ENCODE measurements at places on chromosomes 7 and 10. TPM values are rescaled to one million over a fixed set of nuclear protein-coding genes. Genes with fewer than 3 reads are reported as not detected.

GRCh38 chr7:16438988-16439387, 17.6 kb upstream of the CRPPA start:
- no peak for DNase-seq

DNA sequence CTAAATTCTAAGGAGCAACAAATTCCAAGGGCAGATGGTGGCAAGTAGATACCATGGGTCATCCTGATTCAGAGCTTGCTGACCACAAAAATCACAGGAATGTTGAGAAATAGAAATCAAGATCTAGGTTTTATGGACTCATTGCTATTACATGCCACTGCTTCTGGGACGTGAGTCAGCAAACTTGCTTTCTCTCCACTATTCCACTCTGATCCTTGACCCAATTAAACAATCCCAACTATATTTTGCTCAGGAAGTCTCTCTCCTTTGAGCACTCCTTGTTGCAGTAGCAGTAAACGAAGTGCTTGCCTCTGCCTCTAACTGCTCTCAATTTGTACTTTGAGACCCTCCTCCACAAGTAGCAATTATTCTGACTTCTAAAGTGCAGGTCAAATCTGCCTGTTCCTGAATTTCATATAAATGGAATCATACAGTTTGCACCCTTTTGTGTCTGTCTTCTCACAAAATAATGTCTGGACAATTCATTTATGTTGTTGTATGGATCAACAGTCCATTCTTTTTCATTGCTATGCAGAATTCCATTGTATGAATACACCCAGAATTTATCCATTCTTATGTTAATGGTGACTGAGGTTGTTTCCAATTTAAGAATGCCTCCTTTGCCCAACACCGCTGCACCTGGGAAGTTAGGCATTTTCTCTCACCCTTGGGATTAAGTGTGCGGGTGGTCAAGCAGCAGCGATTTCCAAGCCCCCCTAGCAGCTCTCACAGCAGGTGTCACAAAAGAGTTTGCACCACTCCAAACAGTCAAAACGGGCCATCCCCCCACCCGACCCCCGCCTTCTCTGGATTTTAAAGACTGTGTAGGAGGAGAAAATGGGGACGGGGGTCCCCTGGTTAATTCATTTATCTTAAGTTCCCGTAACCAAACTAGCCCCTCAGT, 35.9 kb downstream of the ACSM6 start:
- DNase-seq: no peak

- no peak for DNase-seq
Observed at GRCh38 chr10:1873661-1874315, 136.5 kb upstream of the ADARB2 start.

DNA sequence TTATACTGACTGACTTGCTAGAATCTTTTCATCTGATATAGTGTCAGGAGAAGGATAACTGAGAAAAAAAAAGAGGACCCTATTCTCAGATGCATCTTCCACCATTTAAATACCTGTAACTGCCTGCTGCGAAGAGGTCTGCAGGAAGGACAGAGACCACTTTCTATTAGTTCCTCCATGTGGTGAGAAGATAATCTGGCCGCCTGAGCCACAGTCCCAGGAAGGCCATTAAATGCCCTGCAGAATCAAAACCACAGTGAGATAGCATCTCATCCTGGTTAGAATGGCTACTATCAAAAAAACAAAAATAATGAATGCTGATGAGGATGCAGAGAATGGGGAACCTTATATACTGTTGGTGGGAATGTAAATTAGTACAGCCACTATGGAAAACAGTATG, 19.9 kb upstream of the IFIT1B start:
- DNase-seq: no peak

DNA sequence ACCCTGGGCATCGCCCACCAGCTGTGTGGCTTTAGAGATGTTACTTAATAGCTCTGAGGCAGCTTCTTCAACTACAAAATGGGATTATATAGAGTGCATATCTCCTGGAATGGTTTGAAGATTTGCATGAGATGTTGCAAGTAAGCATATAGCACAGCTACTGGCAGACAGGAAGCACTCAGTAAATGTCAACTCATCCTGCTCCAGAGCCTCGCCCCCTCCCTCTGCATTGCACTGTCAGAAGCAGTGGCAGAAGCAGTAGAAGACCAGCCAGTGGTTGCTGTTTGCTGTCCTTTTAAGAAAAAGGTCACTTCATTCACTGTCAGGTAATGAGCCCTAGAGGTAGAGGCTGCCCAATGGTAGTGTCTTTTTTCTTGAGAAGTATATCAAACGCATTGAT, 180.0 kb upstream of the GHITM start:
- no peak for DNase-seq

GRCh38 chr7:100159099-100159623, 638 bp upstream of the TRAPPC14 start:
- no peak for DNase-seq

DNA sequence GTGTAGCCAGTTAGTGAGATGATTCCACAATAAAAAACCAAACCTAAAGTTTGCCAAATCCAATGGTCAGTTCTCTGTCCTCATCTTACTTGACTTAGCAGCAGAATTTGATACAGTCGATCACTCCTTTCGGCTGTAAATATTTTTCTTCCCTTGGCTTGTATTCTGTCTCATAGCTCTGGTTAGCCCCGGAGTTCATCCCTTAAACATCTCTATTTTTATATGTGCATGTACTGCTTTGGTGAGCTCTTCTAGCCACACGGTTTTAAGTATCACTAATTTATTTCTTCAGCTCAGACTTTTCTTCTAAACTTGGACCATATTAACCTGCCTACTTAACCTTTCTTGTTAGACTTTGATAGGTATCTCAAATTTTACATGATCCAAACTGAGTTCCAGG, 17.8 kb upstream of the ASB15 start:
- no peak for DNase-seq

GRCh38 chr7:102413091-102413490, 16.9 kb downstream of the PRKRIP1 start:
- DNase-seq: no peak

- DNase-seq: no peak
Observed at GRCh38 chr7:141737118-141737835, 881 bp upstream of the SSBP1 start.

DNA sequence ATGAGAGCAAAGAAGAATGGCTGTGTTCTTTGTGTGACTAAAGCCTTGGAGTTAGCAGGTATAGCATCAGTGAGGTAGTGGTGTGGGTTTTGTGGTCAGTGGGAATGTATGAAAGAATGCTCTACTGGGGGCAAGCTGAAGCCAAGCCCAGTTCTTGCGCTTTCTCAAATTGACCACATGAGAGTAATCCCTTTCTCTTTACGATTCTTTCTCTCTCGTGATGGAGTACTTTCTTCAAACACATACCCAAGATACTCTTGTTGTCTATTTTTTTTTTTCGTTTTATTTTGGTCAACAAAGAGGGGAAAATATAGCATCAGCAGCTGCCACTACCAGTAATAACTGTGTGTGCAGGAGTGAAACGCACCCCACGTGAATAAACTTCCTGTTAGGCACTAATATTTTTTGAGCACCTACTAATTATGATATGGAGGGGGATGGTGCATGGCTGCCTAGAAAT, 8.4 kb upstream of the PANK1 start:
- no peak for DNase-seq

DNA sequence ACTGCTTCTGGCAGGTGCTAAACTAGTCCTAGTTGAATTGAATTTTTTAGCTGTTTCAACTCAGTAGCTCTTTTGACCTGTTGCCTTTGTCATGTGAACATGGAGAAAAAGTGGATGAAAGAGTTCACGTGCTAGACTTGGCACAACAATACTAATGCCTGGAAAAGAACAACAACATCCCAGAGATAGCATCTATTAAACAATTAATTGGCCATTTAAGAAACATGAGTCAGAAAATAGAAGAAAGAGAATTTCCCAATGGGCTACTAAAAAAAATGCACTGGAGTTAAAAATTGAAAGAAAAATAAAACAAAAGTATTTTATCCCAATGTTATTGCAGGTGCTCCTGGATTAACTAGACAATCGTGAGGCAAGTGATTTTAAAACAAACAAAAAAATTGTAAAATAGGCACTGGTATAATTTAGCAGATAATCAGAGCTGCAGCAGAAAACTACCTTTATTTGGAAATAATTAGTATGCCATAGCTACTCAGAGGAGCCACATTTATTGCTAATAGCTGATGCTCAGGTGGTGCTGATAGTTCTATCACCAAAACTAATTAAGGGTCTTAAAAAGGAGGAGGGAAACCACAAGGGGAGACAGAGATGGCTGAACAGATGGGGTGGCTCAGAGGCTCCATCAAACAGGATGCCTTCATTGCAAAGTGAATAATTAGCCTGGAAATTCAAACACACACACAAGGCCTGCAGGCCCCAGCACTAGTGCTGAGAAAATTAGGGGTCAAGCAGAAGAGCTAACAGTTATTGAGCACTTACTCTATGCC, 17.6 kb downstream of the CCDC71L start:
- no peak for DNase-seq

DNA sequence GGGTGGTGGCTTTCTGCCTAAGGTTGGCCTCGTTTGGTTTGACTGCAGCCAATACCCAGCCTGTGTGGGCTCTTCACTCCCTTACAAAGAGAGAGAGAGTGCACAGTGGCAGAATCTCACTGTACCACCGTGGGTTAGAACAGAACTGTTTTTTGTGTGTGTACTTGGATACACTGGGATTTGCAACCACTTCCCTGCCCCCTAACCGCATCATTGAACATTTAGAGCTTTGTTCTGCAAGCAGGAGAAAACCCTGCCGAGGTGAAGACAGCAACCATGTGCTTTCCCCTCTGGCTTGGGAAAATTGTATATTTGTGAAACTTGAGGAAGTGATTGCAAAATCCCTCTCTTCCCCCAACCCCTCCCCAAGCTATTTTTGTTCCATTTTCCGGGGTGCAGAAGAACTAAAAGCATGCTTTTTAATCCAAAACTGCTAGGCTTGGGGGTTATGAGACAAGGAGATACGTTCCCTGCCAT, 201.2 kb downstream of the TCF7L2 start:
- DNase-seq: no peak

GRCh38 chr7:400901-401485, 111.0 kb downstream of the FOXL3 start:
- peak; percentile 27 for DNase-seq

DNA sequence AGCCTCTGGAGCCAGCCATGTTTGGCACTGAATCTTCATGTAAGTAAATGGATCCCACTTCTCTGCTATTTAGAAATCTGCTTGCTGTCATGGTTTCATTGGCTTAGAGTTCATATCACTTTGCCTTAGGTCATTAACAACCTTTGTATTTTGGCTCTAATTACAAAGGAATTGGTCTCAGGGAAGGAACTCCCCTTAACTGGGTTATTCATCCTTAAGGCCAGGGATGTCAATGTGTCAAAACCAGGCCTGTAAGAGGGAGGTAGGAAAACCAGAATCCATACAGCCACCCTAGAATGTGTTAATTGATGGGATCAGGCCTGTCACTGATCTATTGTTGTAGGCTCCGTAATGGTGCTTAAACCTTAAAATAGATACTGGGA, 67.3 kb downstream of the ST7 start:
- no peak for DNase-seq

GRCh38 chr7:118298771-118299170, 74.3 kb downstream of the ANKRD7 start:
- no peak for DNase-seq

- no peak for DNase-seq
Observed at GRCh38 chr7:120675076-120675475, 182.9 kb downstream of the TSPAN12 start.

GRCh38 chr7:28178599-28178998, 2.0 kb downstream of the JAZF1 start:
- no peak for DNase-seq

GRCh38 chr10:24569330-24569796, 154.3 kb downstream of the ARHGAP21 start:
- DNase-seq: no peak

DNA sequence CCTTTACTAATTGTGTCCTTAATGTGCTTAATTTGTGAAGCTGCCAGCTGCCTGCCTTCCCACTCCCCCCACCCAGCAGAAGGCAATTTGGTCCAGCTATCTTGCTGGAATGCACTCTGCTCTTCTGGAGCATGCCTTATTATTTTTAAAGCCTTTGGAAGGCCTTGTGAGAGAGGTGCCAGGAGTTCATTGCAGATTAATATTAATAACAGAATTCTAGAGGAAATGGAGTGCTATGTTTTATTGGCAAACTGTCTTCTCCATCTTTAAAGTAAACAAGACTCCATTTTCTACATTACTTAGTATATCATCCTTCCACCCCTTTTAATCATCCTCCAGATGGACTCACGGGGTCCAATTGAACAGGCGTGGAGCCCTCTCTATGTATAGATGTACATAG, 50.8 kb upstream of the ZNF32 start:
- no peak for DNase-seq

DNA sequence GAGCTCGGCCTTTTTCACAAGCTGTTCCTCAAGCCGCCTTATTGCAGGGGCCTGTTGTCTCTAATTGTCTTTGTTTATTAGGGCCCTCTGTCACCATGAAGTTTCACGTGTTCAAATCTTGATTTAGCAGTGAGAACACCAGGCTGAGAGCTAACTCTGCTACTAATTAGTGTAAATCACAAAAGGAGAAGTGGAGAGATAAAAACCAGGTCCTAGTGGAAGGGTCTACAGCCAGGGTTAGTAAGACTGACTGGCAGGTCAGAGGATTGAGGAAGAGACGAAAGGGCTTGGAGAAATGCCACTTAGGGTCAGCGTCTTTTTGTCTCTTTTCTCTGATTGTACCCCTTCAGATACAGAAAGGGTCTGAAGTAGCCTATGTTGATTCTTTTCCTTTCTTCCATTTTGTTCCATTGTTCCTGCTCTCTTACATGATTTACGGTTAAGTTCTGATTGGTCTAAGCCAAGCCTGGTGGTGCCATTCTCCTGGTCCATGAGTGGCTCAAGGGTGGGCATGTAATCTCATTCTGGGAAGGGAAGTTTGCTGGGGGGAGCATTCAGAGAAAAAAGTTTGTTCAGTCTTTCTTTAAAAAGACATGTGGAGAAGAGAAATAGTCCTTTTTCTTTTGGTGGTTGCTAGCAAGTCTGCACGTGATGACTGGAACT, 21.3 kb downstream of the SSMEM1 start:
- DNase-seq: no peak

GRCh38 chr7:42096681-42097561, 140.1 kb downstream of the GLI3 start:
- peak; percentile 85 for DNase-seq

- DNase-seq: no peak
Observed at GRCh38 chr10:121914661-121915060, 13.2 kb downstream of the ATE1 start.

DNA sequence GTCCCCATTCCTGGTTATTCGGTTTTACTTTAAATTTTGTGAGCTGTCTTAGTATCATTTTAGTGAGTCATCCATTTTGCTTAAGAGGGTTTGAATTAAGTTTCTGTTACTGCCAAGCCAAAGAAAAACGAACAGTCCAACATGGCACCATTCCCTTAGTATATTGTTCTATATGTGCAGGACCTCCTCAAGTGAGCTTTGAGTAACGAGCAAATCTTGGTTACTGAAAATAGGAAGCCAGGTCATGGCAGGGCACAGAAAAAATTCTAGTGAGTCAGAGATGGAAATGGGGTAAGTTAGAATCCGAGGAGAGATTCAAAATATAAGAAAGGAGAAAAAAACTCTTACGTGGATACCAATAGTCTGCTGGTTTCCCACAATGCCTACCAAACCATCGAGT, 292.9 kb downstream of the BAMBI start:
- no peak for DNase-seq

FRMD4A gene
- total RNA-seq: 42.3 TPM

PNLIPRP1 gene
- total RNA-seq: not detected

TRIM50 gene
- total RNA-seq: 0.32 TPM

NCF1 gene
- total RNA-seq: 4.2 TPM

TMEM273 gene
- total RNA-seq: 27.9 TPM

SUN3 gene
- total RNA-seq: not detected

RBP3 gene
- not detected for total RNA-seq

C7orf57 gene
- total RNA-seq: not detected

All from Right ventricle myocardium inferior (tissue), 1 donor.